ENCODE measurements at places on chromosomes 2 and 18. TPM values are rescaled to one million over a fixed set of nuclear protein-coding genes. Genes with fewer than 3 reads are reported as not detected.

DNA sequence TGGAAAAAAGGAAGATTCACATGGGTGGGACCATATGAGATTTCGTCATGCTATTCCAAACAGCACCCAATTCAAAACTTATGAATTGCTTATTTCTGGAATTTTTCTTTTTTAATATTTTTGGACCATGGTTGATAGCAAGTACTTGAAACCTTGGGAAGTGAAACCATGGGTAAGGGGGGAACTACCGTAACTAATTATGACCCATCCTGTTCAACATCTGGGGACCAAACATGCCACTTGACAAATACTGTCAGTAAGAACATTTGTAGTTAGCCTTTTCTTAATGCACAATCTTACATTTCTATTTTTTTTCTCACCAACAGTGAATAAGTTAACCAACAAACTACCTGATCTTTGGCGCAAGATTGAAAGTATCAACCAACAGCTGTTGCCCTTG, 105.7 kb upstream of the TTC39C start:
- no peak overlapping the region for H3K4me3 ChIP-seq
- DNase-seq = no peak
- H3K27me3 ChIP-seq = no peaks in the 10 kb centered on the region

DNA sequence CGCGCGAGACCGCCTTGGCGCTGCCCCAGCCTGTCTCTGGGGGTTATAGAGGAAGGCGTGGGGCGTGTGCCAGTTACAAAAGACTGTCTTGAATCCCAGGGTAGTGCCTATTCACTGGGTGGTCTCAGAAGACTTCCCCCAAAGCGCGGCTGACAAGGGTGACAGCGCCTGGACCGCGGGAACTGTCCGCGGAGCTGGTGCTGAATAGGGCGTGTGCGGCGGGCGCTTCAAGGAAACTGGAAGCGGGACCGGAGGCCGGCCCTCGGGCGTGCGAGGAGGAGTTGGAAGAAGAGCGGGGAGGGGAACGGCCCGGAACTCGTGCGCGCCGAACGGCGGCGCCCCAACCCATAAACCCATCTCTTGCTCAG, 2.3 kb downstream of the EGR4 start:
- peaks cover 10% of the 10 kb centered on the region for H3K4me1 ChIP-seq
- H3K27ac ChIP-seq = no peak overlapping the region
- peaks cover 83% of the 10 kb centered on the region for H3K27me3 ChIP-seq
- peak overlapping the region; percentile 60 for H3K4me3 ChIP-seq

DNA sequence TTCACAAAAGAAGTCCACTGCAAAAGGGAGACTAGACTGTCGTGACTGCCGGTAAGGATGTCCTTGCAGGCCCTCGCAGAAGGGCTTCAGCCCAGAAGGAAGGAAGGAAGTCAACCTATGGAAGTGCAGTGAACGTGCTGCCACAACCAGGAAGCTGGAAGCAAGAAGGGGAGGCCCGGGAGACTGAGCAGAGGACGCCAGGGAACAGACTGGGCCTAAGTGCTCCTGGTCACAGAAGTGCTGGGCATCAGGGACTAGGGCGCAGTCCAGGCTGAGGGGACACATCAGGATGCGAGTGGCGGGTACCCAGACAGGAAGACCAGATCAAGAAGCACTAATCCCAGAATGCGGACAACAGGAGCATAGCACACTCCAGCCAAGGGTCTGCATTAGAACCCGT, 78.8 kb downstream of the PIEZO2 start:
- no peaks in the 10 kb centered on the region for H3K27me3 ChIP-seq
- H3K27ac ChIP-seq = no peak overlapping the region
- H3K36me3 ChIP-seq = peaks cover 19% of the 10 kb centered on the region
- H3K4me3 ChIP-seq = no peak overlapping the region

- H3K36me3 ChIP-seq = no peaks in the 10 kb centered on the region
- no peak for DNase-seq
- no peak overlapping the region for H3K27ac ChIP-seq
- H3K4me1 ChIP-seq = no peaks in the 10 kb centered on the region
- H3K27me3 ChIP-seq = no peaks in the 10 kb centered on the region
- H3K4me3 ChIP-seq = no peak overlapping the region
These were observed 1114.7 kb downstream of the SOCS6 start for GRCh38 chr18:71403501-71403900.

GRCh38 chr2:230828272-230828961, 36.3 kb upstream of the ITM2C start:
- no peak overlapping the region for H3K27ac ChIP-seq
- DNase-seq = no peak
- H3K36me3 ChIP-seq = no peaks in the 10 kb centered on the region
- H3K27me3 ChIP-seq = peaks cover 35% of the 10 kb centered on the region
- peaks cover 5% of the 10 kb centered on the region for H3K4me1 ChIP-seq

Gene PROM2
- total RNA-seq = 1.6 TPM

DNA sequence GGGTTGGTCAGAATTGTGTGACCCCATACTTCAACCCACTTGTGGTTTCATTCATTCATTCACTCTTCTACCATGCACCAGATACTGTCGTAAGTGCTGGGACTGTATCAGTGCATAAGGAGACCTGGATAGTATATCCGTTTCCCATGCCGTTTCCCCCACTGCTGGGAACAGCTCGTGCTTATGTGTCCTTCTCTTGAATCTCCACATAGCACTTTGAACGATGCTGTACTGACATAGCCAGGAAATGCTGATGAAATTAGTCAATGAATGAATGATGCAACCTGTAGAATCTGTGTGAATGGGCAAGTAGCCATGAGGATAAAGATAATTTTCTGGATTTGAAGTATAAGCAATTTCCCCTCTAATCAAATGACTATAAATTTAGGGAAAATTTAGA, 276.1 kb downstream of the BCL2 start:
- no peak overlapping the region for H3K27ac ChIP-seq
- no peak for DNase-seq
- no peak overlapping the region for H3K4me3 ChIP-seq
- no peaks in the 10 kb centered on the region for H3K4me1 ChIP-seq

DNA sequence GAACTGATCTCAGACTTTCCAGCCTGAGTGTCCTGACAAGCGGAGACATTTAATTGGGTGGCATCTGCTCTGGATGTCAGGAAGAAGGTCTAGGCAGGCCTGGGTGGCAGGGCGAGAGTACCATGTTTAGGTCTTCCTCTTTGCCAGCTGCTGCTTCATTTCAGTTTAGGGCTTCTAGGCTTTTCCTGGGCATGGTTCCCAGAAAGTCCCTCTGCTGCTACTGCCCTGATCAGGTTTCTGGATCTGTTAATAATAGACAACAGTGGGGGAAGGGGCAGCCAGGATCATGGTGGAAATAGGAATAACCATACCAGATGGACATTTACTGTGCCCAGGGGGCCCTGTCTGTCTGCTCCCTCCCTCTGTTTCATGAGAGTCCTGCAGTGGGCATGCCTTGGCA, 2.3 kb upstream of the PLCD4 start:
- DNase-seq = no peak
- H3K27me3 ChIP-seq = no peaks in the 10 kb centered on the region
- no peaks in the 10 kb centered on the region for H3K36me3 ChIP-seq
- no peak overlapping the region for H3K4me3 ChIP-seq
- peak overlapping the region; percentile 91 for H3K27ac ChIP-seq
- H3K4me1 ChIP-seq = peaks cover 41% of the 10 kb centered on the region

Data from osteocyte (in vitro differentiated cells).